GM10248 (cell line): ENCODE measurements at places on chromosomes 4 and X.

- DNase-seq: no peak
Observed at GRCh38 chr4:100742045-100742444, 224.2 kb upstream of the EMCN start.

DNA sequence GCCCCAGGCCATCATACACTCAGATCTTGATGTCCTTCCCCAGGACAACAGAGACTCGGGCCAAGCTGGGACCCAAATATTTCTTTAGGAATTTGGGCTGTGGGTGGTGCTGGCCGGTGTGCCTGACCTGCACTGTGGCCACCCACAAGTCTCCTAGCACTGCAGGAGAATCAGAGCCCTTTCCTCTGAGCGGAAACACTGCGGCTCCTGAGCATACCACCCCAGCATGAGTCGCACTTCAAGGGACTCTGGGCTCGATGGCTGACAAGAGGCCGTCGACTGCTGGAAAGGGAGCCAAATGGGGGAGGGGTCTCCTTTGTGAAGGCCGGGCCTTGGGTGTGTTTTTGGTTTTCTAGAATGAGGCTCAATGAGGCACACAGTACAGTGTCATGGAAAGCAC is 13.0 kb upstream of the IRAK1 start:
- DNase-seq: no peak

DNA sequence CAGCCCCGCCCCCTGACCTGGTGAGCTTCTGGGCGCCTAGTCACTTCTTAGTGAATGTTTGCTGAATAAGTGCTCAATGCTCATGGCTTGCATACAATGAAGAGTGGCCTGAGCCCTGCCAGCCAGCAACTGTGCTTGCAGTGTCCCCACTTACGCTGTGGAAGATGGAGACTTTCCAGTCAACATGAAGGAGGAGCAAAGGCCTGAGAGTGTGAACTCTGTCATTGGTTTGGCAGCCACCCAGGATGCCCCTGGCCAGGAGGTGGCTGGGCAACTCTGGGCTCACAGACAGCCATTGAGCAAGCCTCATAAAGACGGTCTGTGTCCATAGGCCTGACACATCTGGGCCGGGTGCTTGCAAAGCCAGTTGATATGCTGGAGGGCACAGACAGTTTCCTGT is 72.1 kb upstream of the MAMLD1 start:
- no peak for DNase-seq

DNA sequence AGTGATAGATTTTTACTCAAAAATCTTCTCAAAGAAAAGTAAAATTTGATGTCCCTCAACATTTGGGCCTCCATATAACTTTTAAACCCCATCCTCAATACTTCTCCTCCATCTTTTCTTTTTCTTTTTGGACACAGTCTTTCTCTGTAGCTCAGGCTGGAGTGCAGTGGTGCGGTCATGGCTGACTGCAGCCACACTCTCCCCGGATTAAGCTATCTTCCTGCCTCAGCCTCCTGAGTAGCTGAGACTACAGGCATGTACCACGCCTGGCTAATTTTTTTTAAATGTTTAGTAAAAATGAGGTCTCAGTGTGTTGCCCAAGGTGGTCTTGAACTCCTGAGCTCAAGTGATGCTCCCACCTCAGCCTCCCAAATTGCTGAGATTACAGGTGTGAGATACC is 33.1 kb downstream of the KDM6A start:
- DNase-seq: no peak

- DNase-seq: no peak
Observed at GRCh38 chrX:154481911-154482601, 3.0 kb upstream of the LAGE3 start.

DNA sequence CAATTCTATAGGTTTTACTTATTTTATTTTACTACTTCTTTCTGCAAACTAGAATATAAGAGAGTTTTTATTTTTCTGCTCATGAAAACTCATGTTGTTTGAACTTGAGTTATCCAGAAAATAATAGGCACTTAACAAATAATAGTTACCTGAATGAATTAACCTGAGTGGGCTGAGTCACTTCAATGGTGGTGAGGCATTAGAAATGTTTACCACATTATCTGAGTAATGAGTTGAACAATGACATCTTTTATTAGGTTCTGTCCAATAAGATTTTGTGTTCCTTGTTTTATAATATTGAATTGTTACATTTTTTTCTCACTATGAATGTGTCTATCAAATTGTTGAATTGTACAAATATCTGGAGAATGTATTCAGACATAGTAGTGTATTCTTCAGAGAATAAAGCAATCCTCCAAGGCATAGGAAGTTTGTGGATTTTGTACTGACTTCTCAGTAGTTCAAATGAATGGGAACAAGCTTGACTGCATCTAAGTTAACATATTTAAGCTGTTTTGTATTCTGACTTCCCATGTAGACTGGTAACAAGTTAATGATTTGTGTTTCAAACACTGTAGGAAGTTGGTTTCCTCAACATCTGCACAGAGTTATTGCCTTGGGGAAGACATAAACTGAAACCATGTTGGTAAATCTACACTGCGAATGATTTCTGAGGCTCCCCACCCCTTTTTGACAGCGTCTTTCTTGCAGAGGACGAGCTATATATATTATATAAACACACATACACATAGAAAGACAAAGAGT is 1808.9 kb upstream of the TENM3 start:
- no peak for DNase-seq

DNA sequence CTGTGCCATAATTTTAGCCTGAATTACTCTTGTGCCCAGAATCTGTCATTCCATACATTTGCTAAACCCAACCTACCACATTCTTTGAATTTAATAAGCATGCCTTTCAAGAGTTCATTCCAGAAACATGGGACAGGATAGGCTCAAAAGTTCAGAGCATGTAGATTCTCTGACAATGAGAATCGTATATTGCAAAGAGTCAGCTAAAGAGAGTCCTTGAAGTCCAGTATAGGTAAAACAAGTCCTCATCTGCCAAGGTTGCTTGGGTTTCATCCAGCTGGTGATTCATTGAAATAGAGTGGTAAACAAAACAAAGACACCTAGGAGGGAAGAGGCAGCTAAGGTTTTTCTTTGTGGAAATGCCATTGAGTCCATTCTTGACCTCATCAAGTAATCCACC is 249.3 kb upstream of the DIPK2B start:
- no peak for DNase-seq

DNA sequence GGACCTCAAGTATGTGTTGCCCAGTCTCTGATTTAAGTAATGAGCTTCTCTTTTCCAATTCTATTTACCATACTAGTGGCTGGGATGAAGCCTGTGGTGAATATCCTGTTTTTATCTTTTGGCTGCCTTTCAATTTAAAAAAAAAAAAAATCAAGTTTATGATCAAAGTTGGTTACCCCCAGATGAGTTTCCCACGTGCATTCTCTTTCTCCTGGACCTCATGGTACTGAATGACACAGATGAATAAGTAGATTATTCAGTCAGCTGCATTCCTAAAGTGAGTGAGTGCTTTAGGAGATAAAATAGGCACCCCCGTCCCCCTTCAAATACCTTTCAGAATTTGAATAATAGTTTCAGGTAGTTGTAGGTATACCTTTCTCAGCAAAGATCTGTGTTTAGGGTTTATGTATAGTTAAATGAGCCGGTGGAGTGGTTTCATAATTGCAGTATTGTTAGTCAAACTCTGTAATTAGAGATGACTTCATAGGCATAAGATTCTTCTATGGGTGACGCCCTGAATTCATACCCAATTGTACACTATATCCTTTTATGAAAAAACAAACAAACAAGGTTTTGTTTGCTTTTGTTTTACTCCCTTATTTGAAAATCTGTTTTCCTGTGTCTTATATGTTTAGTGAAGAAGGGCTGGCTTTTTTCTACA is 41.9 kb downstream of the PLS3 start:
- no peak for DNase-seq

DNA sequence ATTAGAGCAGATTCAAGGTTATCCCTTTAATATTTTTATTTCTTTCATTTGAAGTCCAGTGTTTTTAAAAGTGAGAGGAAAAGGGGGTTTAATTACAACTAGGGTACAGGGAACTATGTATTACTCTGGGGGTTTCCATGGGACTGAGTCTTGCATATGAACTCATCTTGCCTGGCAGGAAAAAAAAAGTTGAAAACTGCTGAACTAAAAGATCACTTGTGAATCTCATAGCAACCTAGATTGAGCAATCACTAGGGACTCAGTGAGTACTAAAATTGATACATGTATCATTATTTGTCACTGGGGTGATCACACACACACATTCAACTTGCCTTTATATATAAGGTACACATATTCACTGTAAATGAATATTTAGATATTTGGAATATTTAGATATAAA is 180.7 kb upstream of the SFRP2 start:
- no peak for DNase-seq

GRCh38 chrX:81240701-81241331 is 38.9 kb downstream of the SH3BGRL start:
- no peak for DNase-seq

- peak; percentile 56 for DNase-seq
Observed at GRCh38 chr4:185165605-185166063, 22.6 kb downstream of the SLC25A4 start.

GRCh38 chr4:130183766-130184165 is 1087.8 kb downstream of the C4orf33 start:
- no peak for DNase-seq

GRCh38 chr4:150211799-150212445 is 133.7 kb downstream of the DCLK2 start:
- no peak for DNase-seq

GRCh38 chr4:2183394-2183793 is 58.5 kb downstream of the HAUS3 start:
- no peak for DNase-seq

- no peak for DNase-seq
Observed at GRCh38 chr4:139890816-139891215, 225.2 kb downstream of the MGST2 start.

DNA sequence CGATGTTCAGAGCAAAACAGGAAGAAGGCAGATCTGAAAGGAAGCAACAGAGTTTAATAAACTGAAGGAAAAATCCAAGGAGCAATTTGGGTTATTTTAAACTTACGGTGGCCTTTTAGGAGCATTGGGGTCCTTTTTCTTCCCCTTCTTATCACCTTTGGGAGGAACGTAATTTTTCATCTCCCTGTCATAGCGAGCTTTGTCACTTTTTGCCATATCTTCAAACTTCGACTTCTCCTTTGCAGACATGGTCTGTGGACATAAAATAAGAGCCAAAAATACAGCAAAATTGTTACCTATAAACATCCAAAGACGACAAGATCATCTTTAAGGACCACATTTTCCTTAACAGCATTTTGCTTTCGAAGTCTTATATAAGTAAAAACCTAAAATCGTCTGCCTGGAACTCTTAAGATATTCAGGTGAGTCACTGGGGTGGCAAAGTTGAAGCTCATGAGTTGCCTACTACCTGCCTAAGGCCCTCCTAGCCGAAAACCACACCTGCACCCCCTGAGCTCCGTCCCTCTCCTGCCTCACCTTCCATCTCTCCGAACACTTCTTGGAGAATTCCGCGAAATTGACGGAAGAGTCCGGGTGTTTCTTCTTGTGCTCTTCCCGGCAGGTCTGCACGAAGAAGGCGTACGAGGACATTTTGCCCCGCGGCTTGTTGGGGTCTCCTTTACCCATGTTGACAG is 1.0 kb downstream of the HMGB2 start:
- DNase-seq: no peak
